ENCODE measurements at places on chromosomes 7 and 10.

DNA sequence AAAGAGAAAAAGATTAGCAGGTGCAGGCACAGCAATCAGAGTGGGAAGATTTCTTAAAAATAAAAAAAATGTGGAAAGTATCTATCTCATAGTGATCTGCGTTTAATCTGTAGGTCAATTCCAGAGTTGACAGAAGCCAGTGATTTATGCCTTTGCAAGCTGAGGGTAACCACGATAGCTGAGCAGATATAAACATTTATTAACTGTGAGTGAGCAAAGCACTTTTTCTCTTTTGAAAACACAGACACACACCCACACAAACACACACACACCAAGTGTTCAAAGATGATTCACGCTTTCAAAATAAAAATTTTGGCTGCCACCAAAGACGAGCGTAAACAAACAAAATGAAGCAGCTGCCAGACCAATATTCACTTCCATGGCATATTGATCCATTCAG, 243.2 kb upstream of the SLC26A5 start:
- DNase-seq, result no peak

DNA sequence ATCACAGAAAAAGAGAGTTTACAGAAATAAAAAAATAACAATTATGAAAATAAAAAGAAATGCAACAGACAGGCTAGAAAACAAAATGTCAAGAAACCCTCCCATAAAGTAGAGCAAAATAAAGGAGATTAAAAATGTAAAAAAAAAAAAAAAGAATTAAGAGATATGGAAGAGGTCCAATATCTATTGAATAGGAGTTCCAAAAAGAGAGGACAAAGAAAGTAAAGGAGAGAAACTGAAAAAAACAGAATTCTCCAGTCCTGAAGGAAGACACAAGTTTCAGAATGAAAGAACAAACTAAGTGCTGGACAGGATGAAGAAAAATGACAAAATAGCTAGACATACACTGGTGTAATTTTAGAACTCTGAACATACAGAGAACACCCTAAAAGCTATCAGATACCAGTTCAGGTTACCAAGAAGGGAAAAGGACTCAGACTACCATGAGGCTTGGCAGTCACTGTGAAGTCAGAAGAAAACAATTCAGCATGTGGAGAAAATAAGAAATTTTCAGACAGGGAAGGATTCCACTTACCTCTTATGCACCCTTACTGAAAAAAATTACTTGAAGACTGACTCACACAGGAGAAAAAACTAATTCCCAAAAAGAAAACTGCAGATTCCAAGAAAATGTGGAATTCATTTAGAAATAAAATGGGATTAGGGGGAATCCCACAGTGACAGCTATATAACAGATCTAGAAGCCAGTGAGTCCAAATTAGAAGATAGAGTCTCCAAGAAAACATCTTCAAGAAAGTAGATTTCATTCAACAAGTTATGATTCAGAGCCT, 40.4 kb upstream of the ABLIM1 start:
- DNase-seq, result no peak

DNA sequence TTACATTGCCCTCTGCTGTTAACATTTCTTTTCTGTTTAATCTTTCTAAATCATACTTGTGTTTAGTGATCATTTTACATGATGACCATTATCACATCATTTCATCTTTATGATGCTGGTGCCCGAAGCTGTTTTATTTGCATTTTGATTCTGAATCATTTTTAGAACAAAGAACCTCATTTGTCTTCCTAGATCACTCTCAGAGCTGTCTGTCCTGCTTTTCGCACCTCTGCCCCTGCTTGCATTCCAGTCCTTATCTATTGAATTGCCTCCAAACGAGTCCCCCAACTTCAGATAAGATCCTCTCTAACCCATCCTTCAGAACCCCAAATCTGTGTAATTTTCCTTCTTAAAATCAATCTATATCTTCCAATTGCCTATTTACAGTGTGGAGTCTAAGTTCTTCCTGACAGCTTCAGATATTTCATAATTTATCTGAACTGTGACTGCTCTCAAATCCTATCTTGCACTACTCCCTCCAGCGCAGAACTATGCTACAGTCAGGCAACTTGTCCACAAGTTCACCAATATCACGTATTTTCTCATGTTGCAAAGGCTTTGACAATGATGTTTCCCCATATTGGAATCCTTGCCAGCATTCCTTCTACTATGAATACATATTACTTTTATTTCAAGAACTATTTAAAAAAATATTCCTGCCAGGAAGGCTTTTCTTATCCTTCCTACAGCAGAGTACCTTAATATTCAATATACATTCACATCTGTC, 346.5 kb upstream of the CACNA2D1 start:
- DNase-seq, result no peak

DNA sequence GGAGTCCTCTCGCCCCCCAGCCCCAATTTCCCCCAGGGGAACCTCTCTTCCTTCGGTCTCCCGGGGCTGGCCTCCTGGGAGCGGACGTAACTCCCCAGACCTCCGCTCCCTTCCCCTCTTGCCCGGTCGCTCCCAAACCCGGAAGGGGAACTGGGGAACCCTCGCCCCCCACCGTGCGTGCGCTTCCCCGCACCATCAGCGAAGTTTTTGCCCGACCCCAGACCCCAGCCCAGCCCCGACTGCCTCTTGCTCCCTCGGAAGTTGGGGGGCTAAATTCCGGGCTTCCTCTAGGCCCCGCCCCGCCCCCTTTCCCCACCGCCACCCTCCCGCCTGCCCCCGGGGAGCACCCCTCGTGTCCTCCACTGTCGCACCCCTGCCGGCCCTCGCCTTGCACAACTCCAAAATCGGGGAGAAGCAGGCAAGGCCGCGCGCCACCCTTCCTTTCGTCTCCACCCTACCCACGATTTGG, 436 bp downstream of the GNB2 start:
- no peak for DNase-seq

DNA sequence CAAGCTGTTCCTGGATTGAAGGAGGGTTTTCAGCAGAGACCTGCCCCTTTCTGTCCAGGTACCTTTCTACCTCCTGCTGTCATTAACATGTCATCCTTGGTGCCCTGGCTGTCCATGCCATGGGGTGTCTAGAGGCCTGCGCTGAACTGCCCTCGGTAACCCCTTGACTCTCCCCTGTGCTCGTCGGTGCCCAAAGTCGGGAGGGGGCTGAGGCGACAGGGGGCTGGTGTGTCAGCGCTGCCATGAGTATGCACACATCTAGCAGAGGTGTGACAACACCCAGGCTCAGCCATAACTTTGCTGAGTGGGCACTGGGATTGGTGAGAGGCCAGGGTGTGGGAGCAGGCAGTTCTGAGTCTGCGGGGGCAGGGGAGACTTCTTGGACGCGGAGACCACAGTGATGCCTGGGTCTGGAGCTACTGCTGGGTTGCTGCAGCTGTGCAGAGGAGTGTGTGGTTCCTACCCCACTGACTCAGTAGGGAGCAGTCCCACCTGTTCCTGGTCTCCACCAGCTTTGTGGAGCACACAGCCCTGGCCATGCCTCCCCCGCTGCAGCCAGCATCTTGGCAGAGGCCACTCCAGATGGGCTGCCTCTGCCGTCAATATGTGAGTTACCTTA, 376.2 kb upstream of the SEMA3C start:
- no peak for DNase-seq

DNA sequence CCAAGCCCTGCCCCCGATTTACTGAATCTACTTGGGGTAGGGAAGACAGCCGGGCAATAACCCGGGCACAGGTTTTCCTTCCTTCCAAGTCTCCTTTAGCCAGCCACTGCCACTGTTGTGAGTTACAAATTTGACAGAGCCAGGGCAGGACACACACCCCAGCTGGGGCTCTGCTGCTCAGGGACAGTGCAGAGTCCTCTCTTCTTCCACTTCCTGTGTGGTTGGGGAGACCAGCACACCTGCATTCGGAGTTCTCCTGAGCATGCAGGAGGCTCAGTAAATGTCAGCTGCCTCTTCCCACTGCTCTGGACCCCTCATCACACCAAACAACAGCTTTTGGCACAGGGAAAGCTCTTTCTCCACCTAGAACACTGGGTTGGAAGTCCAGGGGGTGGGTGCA, 21.3 kb downstream of the CHST15 start:
- DNase-seq, result no peak

- DNase-seq, result no peak
These were observed 101.0 kb downstream of the LRMDA start for GRCh38 chr10:75532253-75532924.

GRCh38 chr7:49346195-49346899, 422.0 kb downstream of the CDC14C start:
- no peak for DNase-seq

DNA sequence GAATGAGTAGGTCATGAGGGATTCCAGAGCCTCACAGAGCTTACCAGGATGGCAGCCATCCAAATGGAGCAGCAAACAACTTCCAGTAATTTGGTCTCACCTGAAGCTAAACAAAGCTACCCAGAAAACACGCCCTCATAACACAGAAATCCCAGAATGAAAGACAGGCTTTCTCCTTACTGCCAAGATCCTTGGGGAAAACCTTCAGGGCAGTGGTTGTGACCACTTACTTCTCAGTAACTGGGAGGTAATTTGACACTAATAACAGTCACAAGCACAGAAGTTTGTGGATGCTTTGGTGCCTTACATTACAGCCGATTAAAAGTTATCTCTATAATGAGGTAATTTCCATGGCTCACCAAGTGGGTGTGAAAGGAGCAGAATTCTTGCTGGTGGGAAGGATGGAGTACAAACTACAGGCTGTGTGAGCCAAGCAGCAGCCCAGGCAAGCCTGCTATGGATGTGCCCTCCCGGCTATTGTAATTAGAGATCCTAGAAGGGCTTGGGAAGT, 10.4 kb downstream of the WDR91 start:
- DNase-seq, result no peak

- DNase-seq, result no peak
These were observed 120.5 kb downstream of the CNNM2 start for GRCh38 chr10:103038570-103038969.

DNA sequence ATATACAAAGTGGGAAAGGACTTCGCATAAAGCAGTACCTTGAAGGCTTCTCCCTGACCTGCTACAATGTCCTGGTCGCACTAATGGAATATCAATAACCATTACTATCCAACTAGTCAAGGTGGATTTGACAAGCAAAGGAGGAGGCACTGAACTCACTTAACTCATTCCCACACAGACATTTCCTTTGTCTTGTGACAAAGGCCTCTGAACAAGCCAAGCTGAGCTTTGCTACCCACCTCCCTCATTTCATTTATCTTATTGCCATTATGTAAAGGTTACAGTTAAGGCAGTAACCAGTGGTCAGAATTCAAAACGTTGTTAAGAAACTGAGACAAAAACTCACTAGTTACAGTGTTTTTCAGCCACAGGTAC, 7.3 kb downstream of the ELMO1 start:
- DNase-seq, result no peak

DNA sequence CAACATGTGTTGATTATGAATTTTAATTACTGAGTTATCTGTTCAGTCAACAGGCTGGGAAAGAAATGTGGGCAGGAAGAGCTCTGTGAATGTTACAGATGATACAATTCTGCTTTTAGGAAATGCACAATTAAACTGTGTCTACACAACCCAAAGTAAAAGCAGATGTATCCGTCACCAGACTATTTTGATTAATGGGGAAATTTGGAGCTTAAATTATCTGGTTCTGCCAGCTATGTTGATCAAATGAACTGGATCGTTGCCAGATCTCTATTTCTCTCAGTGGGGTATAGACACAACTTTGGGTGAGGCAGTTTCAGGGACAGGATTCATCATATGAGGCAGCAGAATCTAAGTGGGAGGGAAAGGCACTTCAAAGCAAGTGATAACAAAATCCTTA, 136.5 kb downstream of the NEUROD6 start:
- no peak for DNase-seq

GRCh38 chr7:138891446-138891810, 89.8 kb downstream of the KIAA1549 start:
- no peak for DNase-seq

DNA sequence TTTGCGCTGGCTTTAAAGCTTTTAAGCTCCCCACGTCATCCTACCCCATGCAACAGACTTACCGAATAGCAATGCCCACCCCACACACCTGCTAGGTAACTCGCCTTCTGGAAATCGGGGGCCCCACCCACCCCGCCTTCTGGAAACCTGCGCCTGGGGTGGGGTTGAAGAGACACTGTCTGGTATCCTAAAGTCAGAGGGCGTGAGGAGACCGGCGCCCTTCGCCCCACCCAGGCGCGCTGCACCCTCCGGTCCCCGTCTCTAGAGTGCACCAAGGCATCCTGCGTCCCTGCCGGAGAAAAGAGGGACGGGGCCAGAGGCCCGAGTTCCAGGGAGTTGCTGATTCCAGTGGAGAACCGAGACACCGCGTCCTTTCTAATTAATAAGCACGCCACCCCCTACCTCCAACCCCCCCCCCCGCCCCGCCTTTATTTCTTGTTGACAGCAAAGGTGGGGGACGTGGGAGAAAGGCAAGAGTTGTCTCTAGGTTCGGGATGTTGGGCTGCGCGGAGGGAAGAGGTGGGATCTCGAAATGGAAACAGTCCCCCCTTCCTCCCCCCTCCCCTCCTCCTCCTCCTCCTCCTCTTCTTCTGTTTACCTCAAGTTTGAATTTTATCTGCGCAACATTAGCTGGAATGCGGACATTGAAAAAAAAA, 220.9 kb upstream of the MKLN1 start:
- peak; percentile 59 for DNase-seq

- DNase-seq, result no peak
These were observed 179 bp downstream of the PDE1C start for GRCh38 chr7:32070051-32070405.

DNA sequence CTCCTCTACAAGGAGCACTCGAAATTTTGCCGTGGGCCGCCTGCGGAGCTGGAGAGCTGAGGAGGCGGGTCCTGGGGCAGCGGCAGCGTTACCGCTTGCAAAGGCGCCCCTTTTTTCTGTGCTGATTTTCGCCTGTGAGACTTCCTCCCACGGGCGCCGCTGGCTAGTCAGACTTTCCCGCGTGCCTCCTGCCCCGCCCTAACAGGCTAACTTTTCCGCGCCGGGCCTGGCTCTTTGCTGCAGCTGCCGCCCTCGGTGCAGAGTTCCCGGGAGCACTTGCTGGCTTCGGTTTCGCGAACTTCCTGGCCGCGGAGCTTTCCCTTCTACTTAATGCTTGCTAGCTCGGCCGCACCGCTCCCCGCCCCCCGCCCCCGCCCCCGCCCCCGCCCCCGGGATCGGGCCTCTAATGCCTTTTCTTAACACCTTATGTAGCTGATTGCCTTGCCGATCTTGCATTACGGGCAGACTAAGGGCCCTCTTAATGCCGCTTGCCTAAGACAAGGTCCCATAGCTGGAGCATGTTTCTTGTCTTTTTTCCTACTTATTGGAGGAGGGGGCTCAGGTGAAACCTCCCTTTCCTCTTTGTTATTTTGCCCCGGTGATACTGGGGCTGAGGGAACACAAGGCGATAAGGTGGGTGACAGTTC, 37.9 kb upstream of the RASGEF1A start:
- peak; percentile 25 for DNase-seq

- no peak for DNase-seq
These were observed 135.4 kb upstream of the PCBD1 start for GRCh38 chr10:71023704-71024283.

DNA sequence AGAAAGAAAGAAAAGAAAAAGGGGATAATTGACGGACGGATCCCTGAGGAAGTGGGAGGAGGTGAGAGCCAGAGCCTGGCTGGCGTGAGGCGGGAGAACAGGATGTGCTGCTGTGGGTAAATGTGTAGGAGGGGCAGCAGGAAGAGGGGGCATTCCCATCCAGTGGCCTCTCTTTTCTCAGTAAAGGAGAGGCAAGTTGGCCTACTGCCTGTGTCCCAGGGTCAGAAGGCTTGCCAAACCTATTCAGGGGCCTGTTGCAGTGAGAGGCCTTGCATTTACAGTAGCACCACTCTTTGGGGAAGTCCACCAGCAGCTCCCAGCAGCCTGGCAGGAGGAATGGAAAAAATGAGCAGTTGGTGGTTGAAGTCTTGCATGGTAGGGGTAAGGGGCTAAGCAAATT, 26.6 kb upstream of the ASCC1 start:
- DNase-seq, result no peak

- DNase-seq, result no peak
These were observed 142.6 kb upstream of the NEBL start for GRCh38 chr10:21039721-21040120.

- DNase-seq, result no peak
These were observed 168.3 kb downstream of the UBE2H start for GRCh38 chr7:129784437-129784782.

Measured in T follicular helper cell (primary cell).